T-cell (primary cell): ENCODE measurements at places on chromosomes 7 and 10. TPM values are rescaled to one million over a fixed set of nuclear protein-coding genes. Genes with fewer than 3 reads are reported as not detected.

Gene CALD1
- total RNA-seq, result 1.1 TPM

Gene C10orf105
- total RNA-seq, result 0.16 TPM

Gene HYAL4
- total RNA-seq, result not detected

Gene TCF7L2
- total RNA-seq, result 2.6 TPM

Gene C7orf57
- 0.18 TPM for total RNA-seq

Gene HGF
- not detected for total RNA-seq

Gene ALOX5
- total RNA-seq, result 25.2 TPM

Gene INHBA
- 0.16 TPM for total RNA-seq

Gene TMEM225B
- total RNA-seq, result 1.1 TPM

Gene ENTPD1
- total RNA-seq, result 1.7 TPM

Gene ANKRD16
- 4.9 TPM for total RNA-seq

Gene TRA2A
- 105 TPM for total RNA-seq

Gene AMZ1
- 0.30 TPM for total RNA-seq

Gene TBL2
- total RNA-seq, result 14.8 TPM

Gene CYP3A7
- not detected for total RNA-seq

Gene BICC1
- total RNA-seq, result 0.07 TPM

- H3K27me3 ChIP-seq, result no peaks in the 10 kb centered on the region
- DNase-seq, result no peak
- no peak overlapping the region for H3K4me3 ChIP-seq
- no peaks in the 10 kb centered on the region for H3K36me3 ChIP-seq
- no peaks in the 10 kb centered on the region for H3K4me1 ChIP-seq
Measured at GRCh38 chr7:36404639-36405408, 15.2 kb downstream of the ANLN start.

DNA sequence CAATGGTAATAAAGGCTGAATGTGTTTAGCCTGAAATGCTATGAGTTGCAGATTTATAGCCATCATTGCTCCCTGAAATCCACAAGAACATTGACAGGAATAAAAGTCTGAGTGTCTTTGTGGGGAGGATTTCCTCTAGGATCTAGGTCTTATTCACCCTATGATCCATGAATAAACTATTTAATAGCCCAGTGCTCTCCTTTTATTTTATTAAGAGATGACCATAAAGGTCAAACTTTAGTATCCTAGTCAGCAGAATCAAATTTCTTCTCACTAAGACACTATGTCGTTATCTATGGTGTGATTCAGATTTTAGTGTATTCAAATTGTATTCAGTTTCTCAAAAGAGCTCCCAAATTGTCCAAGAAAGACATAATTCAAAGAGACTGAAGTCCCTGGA, 67.8 kb upstream of the AKR1E2 start:
- H3K27me3 ChIP-seq, result no peaks in the 10 kb centered on the region
- no peak for DNase-seq
- no peaks in the 10 kb centered on the region for H3K4me1 ChIP-seq
- no peaks in the 10 kb centered on the region for H3K36me3 ChIP-seq
- H3K4me3 ChIP-seq, result no peak overlapping the region

DNA sequence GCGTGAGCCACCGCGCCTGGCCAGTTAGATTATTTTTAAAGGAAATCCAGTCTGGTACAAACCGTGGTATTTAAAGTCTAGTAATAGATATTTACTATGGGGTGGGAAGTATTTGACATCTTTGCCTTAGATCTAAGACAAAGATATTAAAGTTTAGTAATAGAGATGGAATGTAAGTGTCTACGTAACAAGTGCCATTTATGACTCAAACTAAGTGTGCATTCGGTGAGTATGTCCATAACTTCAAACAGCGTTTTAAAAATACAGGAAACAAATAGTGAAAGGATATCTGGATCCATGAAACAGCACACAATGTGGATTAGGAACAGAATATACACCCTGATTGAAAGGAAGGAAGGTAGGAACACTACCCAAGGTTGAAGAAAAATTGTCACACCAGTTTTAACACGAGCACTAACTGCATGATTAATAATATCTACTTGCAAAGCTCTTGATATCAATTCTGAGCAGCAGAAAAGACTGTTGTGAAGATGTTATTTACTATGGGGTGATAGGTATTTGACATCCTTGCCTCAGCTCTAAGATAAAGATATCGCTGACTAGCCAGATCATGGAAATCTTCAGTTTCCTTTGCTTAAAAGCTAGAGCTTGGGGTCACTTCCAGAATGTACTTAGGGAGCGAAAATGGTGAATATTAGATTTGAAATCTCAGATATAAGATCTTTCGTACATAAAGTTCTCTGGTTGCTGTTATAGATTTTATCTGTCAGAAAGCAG, 48.7 kb downstream of the EPC1 start:
- DNase-seq, result no peak
- H3K4me1 ChIP-seq, result peaks cover 15% of the 10 kb centered on the region
- H3K36me3 ChIP-seq, result peaks cover 15% of the 10 kb centered on the region
- no peak overlapping the region for H3K27ac ChIP-seq
- H3K4me3 ChIP-seq, result no peak overlapping the region

GRCh38 chr10:14687340-14687739, 87.4 kb downstream of the FAM107B start:
- DNase-seq, result no peak
- H3K4me1 ChIP-seq, result peaks cover 3% of the 10 kb centered on the region
- no peak overlapping the region for H3K4me3 ChIP-seq
- no peaks in the 10 kb centered on the region for H3K27me3 ChIP-seq
- no peaks in the 10 kb centered on the region for H3K36me3 ChIP-seq
- no peak overlapping the region for H3K27ac ChIP-seq

DNA sequence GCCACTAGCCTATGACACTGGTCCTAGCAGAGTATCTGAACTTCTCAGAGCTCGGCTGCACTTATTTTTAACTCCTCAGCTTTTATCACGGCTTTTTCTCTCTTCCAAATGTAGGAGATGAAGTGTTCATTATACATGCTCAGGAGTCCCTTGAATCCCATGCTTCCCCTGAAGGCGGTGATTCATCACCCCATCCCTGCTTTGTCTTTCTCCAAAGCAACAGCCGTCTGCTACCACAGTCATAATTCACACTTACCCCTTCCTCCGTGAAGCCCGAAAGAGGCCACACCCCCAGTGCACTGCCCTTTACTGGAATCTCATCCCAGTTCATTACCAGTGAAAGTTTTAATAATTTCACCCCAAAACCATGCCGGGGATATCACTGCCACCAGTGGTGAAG, 301.5 kb upstream of the SHH start:
- H3K27ac ChIP-seq, result no peak overlapping the region
- no peak for DNase-seq
- H3K36me3 ChIP-seq, result no peaks in the 10 kb centered on the region
- no peaks in the 10 kb centered on the region for H3K27me3 ChIP-seq

DNA sequence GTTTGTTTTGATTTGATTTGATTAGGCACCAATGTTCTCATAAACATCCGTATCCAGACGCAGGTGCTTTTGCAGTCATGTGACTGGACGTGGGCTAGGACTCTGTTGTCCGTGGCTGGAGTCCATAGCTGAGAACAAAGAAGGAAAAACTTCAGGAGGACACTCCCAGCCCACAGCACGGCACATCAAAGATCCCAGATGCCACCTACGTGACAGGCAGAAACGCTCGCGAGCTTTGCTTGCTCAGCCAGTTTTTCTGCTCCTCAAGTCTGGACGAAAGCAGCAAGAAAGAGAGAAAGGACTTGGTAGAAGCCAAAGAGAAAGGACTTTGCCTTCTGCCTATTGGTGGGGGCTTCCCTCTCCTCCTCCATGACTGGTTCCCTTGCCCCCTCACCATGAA, 6.9 kb upstream of the ZKSCAN1 start:
- no peak overlapping the region for H3K27ac ChIP-seq
- H3K36me3 ChIP-seq, result no peaks in the 10 kb centered on the region
- no peaks in the 10 kb centered on the region for H3K4me1 ChIP-seq
- H3K27me3 ChIP-seq, result peaks cover 20% of the 10 kb centered on the region
- DNase-seq, result no peak

DNA sequence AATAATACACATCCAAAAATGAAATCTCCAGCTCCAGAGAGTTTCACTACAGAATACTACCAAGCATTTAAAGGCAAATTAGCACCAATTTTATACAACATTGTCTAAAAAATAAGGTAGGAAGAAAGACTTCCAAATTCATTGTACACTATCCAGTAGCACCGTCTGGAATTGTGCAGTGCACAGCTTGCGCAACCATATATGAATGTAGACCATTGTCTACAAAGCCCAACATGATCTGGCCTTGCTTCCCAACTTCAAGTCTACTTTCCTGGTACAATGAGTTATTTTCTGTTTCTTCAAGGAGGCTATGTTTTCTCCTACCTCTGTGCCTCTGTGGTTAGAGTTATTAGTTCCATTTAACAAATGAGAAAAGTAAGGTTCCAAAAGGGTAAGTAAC, 115.4 kb upstream of the FOXK1 start:
- H3K27me3 ChIP-seq, result no peaks in the 10 kb centered on the region
- no peak overlapping the region for H3K4me3 ChIP-seq
- no peaks in the 10 kb centered on the region for H3K36me3 ChIP-seq
- no peak overlapping the region for H3K27ac ChIP-seq
- DNase-seq, result no peak
- H3K4me1 ChIP-seq, result no peaks in the 10 kb centered on the region

GRCh38 chr7:44382459-44383265, 57.3 kb upstream of the CAMK2B start:
- H3K4me3 ChIP-seq, result no peak overlapping the region
- no peaks in the 10 kb centered on the region for H3K4me1 ChIP-seq
- H3K27ac ChIP-seq, result no peak overlapping the region
- peaks cover 47% of the 10 kb centered on the region for H3K36me3 ChIP-seq

GRCh38 chr7:142553216-142553615, 196.1 kb upstream of the PRSS1 start:
- H3K27ac ChIP-seq, result no peak overlapping the region
- no peaks in the 10 kb centered on the region for H3K27me3 ChIP-seq
- DNase-seq, result no peak
- H3K4me3 ChIP-seq, result no peak overlapping the region
- H3K36me3 ChIP-seq, result no peaks in the 10 kb centered on the region

- no peak overlapping the region for H3K4me3 ChIP-seq
- no peak for DNase-seq
- no peaks in the 10 kb centered on the region for H3K27me3 ChIP-seq
- H3K27ac ChIP-seq, result no peak overlapping the region
- peaks cover 2% of the 10 kb centered on the region for H3K4me1 ChIP-seq
Measured at GRCh38 chr10:62059217-62059920, 157.9 kb downstream of the ARID5B start.

GRCh38 chr7:95723583-95724180, 48.7 kb upstream of the DYNC1I1 start:
- H3K27ac ChIP-seq, result no peak overlapping the region
- no peaks in the 10 kb centered on the region for H3K36me3 ChIP-seq
- H3K27me3 ChIP-seq, result peaks cover 2% of the 10 kb centered on the region
- no peak overlapping the region for H3K4me3 ChIP-seq
- DNase-seq, result no peak

GRCh38 chr10:110618230-110618610, 25.9 kb upstream of the RBM20 start:
- no peak overlapping the region for H3K4me3 ChIP-seq
- H3K36me3 ChIP-seq, result no peaks in the 10 kb centered on the region
- DNase-seq, result no peak
- no peaks in the 10 kb centered on the region for H3K27me3 ChIP-seq
- H3K4me1 ChIP-seq, result peaks cover 13% of the 10 kb centered on the region
- H3K27ac ChIP-seq, result no peak overlapping the region

DNA sequence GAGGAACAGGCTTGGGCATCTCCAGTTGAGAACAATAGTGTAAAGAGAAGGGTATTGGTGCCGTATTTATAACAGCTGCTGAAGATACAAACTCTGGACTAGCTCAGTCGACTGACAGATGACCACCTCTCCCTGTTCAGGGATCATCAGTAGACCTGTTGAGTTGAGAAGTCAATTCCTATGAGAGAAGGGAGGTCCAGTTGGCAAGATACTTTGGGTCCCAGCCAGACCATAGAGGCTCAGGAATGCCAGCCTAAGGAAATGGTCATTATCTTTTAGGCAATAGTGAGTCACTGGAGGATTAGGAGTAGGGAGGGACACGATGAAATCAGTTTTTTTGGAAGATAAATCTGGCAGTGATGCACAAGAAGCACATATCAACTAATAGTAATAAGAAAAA, 202.9 kb downstream of the TRIL start:
- no peaks in the 10 kb centered on the region for H3K4me1 ChIP-seq
- H3K27ac ChIP-seq, result no peak overlapping the region
- no peaks in the 10 kb centered on the region for H3K36me3 ChIP-seq
- H3K27me3 ChIP-seq, result no peaks in the 10 kb centered on the region
- no peak for DNase-seq

- no peak overlapping the region for H3K27ac ChIP-seq
- H3K27me3 ChIP-seq, result peaks cover 2% of the 10 kb centered on the region
- no peak overlapping the region for H3K4me3 ChIP-seq
- H3K4me1 ChIP-seq, result no peaks in the 10 kb centered on the region
- H3K36me3 ChIP-seq, result no peaks in the 10 kb centered on the region
- DNase-seq, result no peak
Measured at GRCh38 chr10:79615577-79615976, 4.8 kb downstream of the SFTPA1 start.

DNA sequence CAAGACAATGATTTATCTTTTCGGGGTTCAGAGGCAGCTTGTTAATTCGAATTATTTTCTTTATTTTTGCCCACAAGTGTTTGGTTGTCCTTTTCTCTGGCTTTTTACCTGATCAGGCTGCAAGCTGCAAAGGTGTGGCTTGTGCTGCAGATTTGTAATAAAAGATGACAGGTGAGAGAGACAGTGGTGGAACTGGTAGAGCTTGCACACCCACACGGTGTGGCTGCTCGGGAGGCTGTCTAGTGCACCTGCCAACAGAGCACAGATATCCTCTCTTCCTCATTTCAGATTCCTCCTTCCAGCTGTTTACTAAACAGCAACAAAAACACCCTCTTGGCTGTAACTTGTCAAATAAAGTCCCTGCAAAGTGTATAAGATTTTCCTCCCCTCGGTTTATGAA, 9.2 kb downstream of the GJD4 start:
- no peak for DNase-seq
- H3K27ac ChIP-seq, result no peak overlapping the region
- H3K4me1 ChIP-seq, result no peaks in the 10 kb centered on the region
- no peaks in the 10 kb centered on the region for H3K36me3 ChIP-seq
- no peak overlapping the region for H3K4me3 ChIP-seq

DNA sequence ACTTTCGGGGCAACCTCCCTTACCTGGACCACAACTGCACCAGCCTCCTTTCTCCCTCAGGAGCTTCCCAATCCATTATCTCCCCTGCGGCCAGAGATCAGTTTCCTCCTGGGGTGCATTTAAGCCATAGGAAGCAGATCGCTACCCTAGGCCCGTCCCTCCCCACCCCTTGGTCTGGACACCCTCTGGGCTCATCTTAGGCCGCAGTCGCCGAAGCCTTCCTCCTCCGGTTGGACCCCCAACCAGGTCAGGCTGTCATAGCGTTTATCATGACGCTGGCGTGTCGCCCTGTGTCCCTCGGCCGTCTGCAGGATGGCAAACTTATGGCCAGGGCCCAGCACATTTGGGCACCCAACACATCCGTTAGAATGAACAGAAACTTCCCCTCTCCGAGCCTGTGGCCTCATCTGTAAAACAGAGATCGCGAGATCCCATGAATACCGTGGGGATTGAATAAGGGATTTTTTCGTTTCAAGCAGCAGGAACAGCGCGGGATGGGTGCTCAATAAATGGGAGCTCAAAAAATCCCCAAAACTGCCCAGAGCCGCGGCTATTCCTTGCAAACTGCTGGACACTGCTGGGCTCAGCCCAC, 669 bp upstream of the AP5Z1 start:
- peak overlapping the region; percentile 95 for H3K27ac ChIP-seq
- peak overlapping the region; percentile 91 for H3K4me3 ChIP-seq
- H3K27me3 ChIP-seq, result no peaks in the 10 kb centered on the region
